ENCODE measurements at places on chromosomes 16 and 17.

DNA sequence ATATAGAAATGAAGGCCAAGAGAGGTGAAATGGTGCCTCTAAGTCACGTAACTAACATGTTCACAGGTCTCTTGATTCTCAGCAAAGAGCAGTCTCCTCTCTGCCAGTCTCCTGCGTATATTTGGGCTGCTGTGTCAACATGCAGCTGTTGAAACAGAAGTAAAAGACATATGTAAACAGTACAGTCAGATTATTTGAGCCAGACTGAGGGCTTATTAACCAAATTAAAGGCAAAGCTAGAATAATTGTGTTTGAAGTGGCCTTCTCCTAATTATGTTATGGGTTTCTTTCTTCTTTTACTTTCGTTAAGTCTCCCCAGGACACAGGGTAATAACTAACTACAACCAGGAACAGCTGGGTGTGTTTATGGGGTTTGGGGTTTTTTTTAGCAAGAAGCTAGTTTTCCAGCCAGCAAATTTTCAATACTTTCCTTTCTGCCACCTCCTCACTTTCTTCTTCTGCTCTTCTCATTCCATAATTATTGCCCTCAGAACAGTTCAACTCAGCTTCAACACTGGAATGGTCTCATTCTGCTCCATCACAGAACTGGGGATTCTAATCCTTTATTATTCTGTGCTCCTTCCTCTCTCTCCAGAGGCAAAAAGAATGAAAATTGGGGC lies 18.4 kb downstream of the G6PC1 start:
- DNase-seq: no peak

DNA sequence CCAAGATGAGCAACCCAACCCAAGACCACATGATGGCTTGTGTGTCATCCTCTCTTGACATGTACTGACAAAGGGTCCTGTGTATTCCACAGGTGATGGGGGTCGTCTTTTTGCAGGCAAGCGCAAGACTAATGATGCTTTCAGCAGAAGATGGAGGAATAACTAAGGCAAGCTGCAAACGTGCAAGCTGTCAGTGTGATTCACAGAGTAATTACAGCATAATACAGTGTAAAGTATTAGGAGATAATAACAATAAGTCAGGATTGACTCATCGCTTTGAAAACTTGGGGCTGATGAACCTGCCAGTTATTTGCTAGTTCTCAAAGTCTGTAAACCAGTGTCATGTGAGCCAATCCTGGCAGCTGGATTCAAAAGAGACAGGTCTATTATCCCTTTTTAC lies 41.6 kb upstream of the ASIC2 start:
- no peak for DNase-seq

DNA sequence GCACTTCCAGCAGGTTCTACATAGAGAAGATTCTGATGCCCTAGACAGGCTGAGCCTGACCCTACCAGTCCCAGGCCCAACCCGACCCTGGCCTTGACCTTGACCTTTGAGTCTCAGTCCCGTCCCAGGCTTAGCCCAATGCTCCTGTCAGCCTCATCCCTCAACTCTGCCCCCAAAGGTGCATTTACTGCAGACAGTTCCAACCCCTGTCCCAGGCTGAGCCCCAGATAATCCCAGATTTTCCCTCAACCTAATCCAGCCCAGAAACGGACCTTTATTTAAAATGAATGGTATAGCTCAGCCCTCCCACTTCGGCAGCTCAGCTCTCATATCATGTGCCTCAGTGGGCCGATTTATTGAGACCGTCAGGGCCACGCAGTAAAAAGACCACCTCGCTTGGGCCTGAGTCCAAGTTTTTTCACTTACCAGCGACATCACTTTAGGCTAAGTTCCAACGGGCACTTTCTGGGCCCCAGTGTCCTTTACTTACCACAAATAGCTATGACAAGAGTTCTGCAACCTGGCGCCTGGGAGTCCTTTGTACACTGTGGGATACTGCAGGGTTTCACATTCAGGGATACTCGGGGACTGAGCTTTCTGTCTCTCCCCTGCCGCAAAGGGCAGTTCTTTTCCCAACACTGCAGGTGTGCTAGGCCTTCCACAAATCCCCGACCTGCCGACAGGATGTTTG lies 89.5 kb downstream of the WSCD1 start:
- no peak for DNase-seq

DNA sequence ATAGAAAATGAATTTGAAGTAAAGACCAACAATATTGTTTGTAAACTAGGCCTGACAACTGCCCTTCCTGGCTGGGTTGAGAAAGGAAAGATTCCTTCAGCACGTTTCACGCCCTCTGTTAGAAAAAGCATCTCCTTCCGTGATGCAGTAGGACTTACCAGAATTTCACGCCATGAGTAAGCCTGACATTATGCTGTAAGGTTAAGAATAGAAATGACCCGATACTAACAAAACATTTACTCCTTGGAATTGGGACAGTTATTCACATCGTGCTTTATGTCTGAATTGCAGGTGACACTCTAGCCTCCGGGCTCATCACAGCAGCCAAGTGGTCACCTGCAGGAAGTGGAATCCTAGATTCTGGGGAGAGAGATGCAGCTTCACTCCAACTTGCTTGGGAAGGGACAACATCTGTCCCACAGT lies 17.5 kb downstream of the MARCHF10 start:
- no peak for DNase-seq

DNA sequence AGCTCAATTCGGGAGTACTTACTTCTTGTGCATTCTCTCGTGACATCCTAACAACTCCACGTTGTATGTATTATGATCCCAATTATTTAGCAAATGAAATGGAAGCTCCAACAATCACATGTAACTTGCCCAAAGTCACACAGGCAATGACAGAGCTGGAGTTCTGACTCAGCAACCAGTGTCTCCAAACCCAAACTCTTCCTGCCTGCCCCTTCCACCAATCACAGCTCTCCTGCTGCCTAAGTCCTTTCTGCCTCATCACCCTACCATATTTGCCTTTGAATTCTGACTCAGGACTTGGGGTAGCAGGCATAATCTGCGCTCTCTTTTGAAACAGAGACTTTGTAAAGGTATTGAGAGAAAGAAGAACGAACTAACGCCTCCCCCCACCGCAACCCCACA lies 245.2 kb upstream of the MAF start:
- DNase-seq: no peak

DNA sequence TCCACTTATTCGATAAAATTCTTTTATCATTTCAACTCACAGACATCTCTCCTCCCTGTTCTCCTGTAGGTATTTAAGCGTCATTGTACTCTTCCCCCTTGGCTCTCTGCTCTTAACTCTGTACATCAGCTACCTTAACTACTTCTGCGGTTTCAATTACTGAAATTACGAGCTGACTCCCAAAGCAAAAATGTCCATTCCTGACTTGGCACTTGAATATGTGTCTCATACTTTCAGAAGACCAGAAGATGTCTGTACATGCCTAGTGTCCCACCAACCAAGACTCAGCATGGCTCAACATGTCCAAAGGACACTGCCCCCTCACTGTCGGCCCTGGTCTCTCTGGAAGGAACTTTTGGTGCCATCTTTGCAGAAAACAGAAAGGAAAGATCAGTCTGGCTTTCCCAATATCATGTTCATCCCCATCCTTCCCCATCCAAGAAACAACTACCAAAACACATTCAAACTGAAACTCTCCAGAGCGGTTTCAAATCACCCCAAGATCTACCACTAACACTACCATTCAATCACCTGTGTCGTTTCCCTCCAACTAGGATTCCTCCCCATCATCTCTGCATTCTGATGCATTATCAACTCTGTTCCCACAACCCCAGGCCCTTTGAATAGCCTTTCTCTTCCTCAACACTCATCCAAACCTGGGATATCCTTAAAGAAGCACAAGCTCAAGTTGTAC lies 74.9 kb downstream of the ZFHX3 start:
- no peak for DNase-seq

DNA sequence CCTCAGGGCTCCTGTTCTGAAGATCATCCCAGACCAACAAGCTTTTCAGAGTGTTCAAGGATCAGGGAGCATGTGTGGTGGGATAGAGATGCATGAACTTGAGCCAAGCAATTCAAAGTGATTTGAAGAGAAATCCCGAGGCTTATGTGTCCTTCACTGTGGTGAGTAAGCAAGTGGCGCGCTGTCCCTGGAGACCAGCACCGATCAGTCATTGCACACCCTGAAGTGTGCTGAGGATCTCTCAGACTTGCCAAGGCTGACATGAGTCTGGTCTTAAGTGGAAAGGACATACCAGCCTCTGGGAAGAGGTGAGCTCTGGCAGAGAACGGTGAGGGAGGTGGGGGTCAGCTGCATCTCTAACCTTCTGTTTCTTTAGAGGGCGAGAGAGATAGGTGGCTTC lies 43.8 kb upstream of the CDH13 start:
- DNase-seq: no peak

- DNase-seq: no peak
Observed at GRCh38 chr17:79249929-79250521, 175.4 kb downstream of the ENGASE start.

DNA sequence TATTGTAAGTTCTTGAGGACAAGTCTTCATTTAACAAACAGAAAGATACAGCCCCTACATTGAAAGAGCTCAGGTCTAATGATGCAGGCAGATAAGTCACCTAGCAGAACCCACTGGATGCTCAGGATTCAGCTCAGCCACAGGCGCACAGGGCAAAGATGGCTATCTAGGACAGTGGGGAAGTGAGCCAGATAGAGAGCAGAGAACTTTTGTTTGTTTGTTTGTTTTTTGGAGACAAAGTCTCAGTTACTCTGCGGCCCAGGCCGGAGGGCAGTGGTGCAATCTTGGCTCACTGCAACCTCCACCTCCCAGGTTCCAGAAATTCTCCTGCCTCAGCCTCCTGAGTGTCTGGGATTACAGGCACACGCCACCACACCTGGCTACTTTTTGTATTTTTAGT lies 20.4 kb downstream of the METTL2A start:
- no peak for DNase-seq

GRCh38 chr17:545156-545555 lies 169.5 kb downstream of the VPS53 start:
- DNase-seq: no peak

GRCh38 chr16:4115209-4115948 lies 863 bp downstream of the ADCY9 start:
- DNase-seq: no peak

DNA sequence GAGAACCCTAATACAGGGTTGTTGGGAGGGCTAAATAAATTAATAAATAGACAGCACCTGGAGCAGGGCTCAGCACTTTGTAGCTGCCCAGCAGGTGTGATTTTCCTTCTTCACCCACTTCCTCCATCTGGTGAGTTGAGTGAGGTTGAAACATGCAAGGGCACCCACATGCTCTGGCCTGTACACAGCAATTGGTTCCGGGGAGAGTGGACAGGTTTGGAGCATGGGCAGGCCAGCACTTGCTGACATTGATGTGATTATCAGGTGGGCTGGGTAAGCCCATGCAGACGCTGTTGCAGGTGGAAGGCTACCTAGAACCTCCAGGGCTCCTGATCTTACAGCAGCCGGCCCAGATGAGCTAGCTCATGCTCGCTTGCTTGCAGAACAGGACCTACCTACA lies 1.3 kb upstream of the MRTFB start:
- DNase-seq: no peak

GRCh38 chr17:59330053-59330942 lies 1.2 kb upstream of the YPEL2 start:
- DNase-seq: no peak

DNA sequence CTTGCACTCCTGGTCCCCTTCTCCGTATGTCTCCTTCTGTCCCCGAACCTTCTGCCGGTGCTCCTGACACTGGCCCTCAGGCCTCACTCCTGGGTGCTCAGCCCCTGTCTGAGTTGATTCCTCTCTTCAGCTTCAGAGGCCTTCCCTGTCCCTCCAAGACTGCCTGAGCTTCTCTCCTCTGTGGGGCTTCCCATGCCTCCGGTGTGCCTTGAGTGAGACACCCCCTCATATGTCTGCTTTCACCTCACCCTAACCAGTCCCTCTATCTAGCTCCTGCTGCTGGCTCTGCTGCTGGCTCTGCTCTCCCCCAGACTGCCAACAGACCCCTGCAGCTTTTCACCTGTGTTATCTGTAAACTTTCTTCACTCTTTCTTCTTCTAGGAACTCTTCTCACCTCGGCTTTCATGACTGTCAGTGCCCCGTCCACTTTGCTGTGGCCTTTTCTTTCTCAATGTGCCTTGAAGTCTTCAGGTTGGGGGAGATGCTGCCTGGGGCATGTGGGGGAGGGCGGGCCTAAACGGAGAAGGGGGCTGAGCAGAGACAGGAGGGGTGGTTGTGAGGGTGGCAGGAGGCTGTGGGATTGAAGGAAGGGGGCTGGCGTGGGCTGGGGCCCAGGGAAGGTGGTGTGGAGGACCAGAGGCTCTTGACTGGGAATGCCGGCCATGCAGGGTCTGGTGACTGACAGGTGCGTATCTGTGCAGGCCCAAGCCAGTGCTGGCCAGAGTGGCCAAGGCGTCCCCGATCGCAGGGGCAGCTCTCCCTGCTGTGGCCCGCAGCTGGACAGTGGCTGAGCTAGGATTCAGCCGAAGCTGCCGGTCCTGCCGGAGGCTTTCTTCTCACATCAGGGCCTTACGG lies 81.3 kb downstream of the METRNL start:
- no peak for DNase-seq

- no peak for DNase-seq
Observed at GRCh38 chr16:24235806-24236205, 20.3 kb upstream of the CACNG3 start.

- no peak for DNase-seq
Observed at GRCh38 chr16:72426386-72426785, 254.4 kb upstream of the PMFBP1 start.

- no peak for DNase-seq
Observed at GRCh38 chr17:76411247-76411646, 26.8 kb downstream of the SPHK1 start.

GRCh38 chr17:13931111-13931526 lies 138.2 kb upstream of the COX10 start:
- DNase-seq: no peak

DNA sequence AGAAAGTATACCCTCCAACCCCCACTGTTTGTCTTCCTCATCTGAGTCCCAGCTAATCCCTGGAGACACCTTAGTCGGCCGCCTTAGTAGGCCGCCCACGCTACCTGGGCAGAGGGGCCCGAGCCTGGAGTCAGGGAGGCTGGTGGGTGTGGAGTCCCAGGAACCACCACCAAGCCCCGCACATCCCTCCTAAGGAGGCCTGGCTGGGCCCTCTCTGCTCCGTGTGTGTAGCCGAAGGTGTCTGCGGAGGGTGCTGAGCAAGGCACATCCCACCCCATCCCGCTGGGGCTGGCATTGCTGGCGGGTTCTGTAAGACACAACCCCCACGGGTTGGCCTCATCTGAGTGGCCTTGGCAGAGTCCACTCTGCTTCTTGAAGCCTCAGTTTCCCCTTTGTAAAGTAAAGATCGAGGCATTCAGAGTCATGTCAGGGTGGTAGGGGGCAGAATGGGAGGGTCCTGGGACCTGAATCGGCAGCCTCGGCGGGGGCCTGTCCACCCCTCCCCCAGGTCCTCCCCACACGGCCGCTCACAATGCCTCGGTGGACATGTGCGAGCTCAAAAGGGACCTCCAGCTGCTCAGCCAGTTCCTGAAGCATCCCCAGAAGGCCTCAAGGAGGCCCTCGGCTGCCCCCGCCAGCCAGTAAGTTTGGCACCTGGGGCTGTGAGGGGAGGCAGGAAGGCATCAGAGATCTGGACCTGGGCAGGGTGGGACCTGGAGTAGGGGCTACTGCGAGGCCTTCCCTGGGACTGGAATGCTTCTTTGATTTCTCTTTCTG lies 15.2 kb upstream of the ADGRG3 start:
- DNase-seq: no peak

Data from activated CD8-positive, alpha-beta memory T cell treated with anti-CD3 and anti-CD28 coated beads for 4 hours (primary cell).